ENCODE measurements at places on chromosomes 12 and 14. TPM values are rescaled to one million over a fixed set of nuclear protein-coding genes. Genes with fewer than 3 reads are reported as not detected.

ERP27 gene
- 0.33 TPM for total RNA-seq

LALBA gene
- not detected for total RNA-seq

TMEM52B gene
- not detected for total RNA-seq

C1QL4 gene
- not detected for total RNA-seq

CMKLR1 gene
- total RNA-seq: under 0.01 TPM

PRPF39 gene
- total RNA-seq: 26.1 TPM

All from vein endothelial cell (primary cell).